ENCODE measurements at places on chromosomes 16 and 17.
A peak's percentile ranks its signal among the peaks of the same experiment; 100 is the strongest.

DNA sequence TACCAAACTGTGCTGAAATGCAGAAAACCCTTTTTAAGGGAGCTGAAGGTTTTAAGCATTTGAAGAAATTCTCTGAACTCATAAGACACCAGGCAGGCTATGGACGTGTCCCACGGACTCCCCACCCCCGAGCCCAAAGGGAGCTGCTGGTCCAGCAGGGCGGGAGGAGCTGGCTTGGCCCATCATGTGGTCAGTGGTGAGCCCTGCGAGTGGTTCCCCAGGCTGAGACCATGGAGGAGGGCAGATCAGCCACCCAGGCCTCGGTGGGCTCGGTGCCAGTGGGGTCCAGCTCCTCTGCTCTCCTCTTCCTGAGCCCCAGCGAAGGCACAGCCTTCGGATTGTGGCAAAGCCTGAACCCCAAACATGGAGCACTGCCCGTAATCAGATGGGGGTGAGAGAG, 27.0 kb downstream of the LGALS3BP start:
- DNase-seq: no peak

GRCh38 chr16:66275775-66276428, 90.6 kb upstream of the CDH5 start:
- no peak for DNase-seq

- no peak for DNase-seq
These were observed 38.6 kb upstream of the TBX2 start for GRCh38 chr17:61361084-61361483.

- DNase-seq: no peak
These were observed 16.9 kb downstream of the MAP3K3 start for GRCh38 chr17:63639125-63639524.

- no peak for DNase-seq
These were observed 1.0 kb downstream of the MAP2K4 start for GRCh38 chr17:12021623-12022140.

DNA sequence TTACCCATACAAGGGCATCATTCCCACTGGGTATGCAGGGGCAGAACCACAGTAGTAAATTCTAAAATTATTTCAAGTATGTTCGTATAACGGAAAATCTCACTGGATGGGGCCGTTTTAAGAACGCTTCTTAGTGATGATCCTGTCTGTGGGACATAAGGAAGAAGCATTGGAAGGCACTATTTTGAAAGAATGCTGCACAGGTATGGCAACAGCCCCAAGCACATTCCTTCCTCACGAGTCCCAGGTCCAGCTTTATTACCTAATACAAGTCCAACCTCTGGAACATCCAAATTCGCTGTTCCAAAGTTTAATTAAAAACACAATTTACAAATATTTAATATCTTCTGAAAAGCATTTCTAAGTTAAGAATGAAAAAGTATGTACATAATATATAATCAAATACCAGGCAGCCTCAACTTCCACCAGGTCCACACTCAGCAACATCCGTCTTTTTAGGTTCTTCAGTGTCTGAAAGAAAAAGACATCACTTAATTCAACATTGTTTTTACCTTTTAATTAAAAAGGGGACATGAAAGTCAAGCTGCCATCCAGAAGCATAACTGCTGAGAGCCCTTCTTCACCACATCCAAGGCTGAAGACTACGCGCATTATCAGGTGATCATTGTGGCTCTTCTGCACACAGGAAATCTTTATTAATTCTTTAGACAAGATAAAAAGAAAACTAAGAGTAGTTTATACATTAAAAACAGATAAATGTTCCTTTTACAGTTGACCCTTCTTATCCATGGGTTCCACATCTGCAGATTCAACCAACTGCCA, 49.8 kb downstream of the BRD7 start:
- no peak for DNase-seq

- no peak for DNase-seq
These were observed 20.3 kb downstream of the SMG6 start for GRCh38 chr17:2283302-2283701.

DNA sequence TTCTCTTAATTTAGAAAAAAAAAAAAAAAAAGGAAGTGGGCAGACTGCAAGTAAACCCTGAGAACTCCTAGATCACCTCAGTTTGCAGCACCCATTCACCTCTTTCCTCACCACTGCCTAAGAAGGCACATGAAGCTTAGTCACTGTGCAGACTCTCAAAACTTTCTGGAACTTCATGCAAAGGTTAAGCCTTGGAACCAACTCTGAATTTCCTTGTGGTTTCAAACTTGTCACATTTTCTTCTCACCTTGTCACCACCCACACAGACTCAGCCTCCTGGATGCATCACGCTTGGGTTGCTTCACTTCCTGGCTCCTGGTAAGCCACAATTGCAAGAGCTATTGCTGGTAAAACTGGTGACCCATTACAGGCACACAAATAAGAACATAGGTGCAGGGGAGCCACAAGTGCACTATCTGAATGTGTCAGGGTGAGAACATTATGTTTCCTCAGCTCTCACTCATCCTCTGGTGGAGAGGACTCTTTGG, 15.0 kb upstream of the CPD start:
- DNase-seq: peak; percentile 77

DNA sequence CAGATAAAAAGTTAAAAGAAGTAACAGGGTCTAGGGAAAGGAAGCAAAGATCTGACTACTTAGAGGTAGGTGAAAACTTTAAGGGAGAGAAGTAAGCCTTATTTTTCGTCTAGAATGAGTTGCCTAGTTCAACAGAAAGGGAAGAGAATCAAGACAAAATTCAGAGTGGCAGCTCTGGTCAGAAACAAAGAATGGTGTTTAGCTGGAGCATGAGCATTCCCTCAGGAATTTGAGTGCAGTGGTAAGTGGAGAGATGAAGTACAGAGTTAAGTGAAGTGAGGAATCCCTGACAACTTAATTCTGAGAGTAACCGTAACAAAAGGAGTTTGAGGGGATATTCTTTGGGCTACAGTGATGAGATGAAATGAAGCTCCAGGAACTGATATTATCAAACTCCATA, 11.5 kb downstream of the SMG6 start:
- no peak for DNase-seq

GRCh38 chr16:11151156-11151884, 104.7 kb downstream of the SOCS1 start:
- no peak for DNase-seq

DNA sequence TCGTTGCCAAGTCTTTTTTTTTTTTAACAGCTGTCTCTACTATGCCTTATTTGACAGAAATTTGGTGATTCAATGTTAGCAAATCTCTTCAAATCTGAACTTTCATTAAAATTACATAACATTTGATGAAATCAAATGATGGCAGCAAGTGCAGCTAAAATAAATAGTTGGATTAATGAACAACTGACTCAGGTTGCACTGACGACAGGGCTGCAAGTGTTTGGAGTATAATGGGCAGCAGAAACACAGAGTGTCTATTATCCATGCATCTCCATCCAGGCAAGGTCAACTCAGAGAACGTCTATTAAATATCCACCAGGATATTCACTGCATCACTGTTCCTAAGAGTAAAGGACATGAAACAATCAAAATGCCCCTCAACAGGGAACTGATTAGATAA, 109.8 kb downstream of the SLC39A11 start:
- DNase-seq: no peak

DNA sequence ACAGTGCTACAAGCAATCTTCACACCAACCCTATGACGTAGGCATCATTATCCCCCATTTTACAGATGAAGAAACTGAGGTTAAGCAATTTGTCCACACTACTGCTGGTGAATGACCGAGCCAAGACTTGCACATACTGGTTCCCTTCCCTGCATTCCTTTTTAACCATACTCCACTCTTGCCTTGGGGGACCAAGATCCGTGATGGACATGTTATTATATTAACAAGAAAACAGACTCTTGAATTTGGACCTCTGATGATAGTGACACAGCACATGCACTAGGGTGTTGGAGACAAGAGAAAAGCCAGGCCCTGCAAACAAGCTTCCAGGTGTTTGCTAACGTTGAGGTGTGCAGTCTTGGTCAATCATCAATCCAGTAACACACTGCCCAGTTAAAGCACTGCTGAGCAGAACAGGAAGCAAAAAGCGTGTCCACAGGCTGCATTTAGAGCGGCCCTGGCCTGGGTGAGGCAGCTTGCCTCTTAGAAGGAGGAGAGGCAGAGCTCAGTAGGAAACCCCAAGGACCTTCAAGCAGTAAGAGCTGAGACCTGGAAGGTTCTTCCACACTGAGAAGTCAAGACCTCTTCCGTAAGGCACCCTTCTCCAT, 36.7 kb downstream of the HNF1B start:
- DNase-seq: no peak

DNA sequence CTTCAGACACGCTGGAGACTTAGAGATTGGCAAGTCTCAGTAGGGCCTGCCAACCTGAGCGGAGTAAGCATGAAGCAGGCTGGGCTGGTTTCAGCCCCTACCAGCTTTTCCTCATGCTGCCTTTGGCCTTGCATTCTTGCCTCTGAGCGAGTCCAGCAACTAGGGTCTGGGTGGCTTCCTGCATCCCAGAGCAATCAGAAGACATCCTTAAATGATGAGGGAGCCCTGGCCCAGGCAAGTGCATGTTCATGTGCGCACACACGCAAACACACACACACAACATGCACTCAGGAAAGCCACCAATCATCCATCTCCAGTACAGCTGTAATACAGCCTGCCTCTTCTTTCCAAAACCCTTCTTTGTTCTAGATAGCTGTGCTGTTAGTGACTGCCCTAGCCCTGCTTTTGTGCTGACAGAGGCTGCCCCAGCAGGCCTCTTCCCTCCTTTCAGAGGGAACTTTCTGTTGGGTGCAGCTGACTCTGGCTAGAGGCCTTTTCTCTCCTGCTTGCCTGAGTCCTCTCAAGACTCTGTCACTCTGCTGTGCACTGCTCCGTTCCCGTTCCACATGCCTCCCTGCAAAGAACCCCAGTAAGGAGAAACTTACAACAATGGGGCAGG, 30.7 kb upstream of the TBX2 start:
- no peak for DNase-seq

DNA sequence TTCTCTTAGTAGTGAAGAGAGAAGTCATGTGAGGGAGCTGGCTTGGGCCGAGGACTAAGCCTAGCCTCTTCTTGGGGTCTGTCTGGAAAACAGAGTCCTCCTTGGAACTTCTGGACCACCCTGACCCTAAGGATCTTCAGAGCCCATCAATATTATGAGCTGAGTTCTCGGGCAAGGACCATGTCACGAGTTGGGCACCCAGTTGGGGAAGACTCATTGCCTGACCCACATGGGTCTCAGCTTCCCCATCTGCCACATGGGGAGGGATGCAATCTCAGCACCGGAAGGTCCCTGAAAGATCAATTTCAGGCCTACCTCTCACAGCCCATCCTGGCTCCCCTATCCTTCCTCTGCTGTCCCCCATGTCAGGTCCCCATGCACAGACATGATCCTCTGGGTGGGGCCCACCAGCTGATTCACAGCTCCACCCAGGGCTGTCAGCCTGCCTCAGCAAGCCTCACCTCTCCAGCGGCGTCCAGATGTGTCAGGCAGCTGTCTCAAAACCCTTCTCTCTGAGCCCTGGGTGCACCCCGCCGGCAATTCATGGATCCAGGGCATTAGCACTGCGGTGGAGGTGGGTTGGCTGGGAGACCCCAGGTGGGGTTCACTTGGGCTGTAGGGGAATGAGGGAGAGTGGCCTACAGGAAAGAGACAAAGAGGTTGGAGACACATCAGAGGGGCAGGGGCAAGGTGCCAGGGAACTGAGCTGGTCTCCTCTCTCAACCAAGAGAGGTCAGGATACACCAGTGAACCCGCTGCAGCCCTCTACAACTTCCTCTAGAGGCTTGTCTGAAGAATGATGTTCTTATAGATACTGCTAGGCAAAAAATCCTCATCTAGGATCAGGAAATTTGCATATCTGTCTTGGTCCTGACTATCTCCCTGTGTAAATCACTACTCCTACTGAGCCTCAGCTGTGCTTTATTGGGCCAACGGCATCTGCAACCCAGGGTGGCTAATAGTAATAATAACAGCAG, 1.8 kb downstream of the NLRP1 start:
- DNase-seq: no peak

DNA sequence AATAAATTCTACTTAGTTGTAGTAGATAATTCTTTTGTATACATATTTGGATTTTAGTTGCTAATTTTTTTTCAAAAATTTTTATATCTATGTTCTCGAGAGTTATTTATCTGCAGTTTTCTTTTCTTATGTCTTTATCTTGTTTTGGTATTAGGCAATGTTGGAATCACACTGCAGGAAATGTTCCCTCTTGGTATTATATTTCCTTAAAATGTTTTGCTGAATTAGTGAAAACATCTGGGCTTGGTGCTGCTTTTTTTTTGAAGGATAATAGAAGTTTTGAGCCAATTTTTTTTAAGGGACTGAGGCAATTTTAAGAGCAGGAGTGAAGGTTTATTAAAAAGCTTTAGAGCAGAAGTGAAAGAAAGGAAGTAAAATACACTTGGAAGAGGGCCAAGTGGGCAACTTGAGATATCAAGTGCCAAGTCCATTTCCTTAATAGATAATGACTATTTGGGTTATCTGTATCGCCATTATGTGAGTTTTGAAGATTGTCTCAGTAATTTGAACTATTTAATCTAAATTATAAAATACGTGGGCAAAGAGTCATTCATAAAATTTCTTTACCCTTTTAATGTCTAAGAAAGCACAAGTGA, 1390.1 kb upstream of the CDH8 start:
- DNase-seq: no peak

- no peak for DNase-seq
These were observed 128.8 kb downstream of the MGAT5B start for GRCh38 chr17:76996741-76997694.

GRCh38 chr16:23401139-23401538, 51.9 kb downstream of the COG7 start:
- no peak for DNase-seq

- no peak for DNase-seq
These were observed 266.4 kb downstream of the MRTFB start for GRCh38 chr16:14337303-14338191.

GRCh38 chr17:66123163-66123562, 68.8 kb downstream of the CEP112 start:
- no peak for DNase-seq

GRCh38 chr17:80787881-80788280, 203.8 kb upstream of the CHMP6 start:
- no peak for DNase-seq

GRCh38 chr16:52578829-52579498, 32.0 kb upstream of the TOX3 start:
- no peak for DNase-seq

DNA sequence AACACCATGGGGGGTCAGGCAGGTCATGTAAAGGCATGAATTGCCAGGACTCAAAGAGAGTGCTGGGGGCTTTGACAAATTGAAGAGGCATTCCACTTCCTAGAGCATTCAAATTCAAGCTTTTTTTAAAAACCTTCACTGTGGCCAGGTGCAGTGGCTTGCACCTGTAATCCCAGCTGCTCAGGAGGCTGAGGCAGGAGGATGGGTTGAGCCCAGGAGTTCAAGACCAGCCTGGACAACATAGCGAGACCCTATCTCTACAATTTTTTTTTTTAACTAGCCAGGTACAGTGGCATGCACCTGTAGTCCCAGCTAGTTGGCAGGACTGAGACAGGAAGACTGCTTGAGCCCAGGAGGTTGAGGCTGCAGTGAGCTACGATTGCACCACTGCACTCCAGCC, 17.2 kb downstream of the ABCC12 start:
- no peak for DNase-seq

Measured in stimulated activated CD4-positive, alpha-beta T cell treated with anti-CD3 and anti-CD28 coated beads, TNF-alpha, amount 100 ng/mL, for 24 hours (primary cell).